ENCODE measurements at places on chromosomes 4 and X. TPM values are rescaled to one million over a fixed set of nuclear protein-coding genes. Genes with fewer than 3 reads are reported as not detected.

Gene SCML2
- 2.6 TPM for polyA plus RNA-seq

Gene NUDT10
- 11.0 TPM for polyA plus RNA-seq

Gene ARHGAP10
- 2.2 TPM for polyA plus RNA-seq

Gene IL13RA2
- 0.81 TPM for polyA plus RNA-seq

Gene TMEM47
- 9.3 TPM for polyA plus RNA-seq

Gene ZIC3
- 1.7 TPM for polyA plus RNA-seq

Gene GSX2
- polyA plus RNA-seq, result not detected

Gene CLNK
- polyA plus RNA-seq, result not detected

Gene PNMA3
- polyA plus RNA-seq, result 4.1 TPM

Gene ZBTB33
- 10.4 TPM for polyA plus RNA-seq

Gene GSPT2
- 17.6 TPM for polyA plus RNA-seq

Gene FAM236C
- polyA plus RNA-seq, result not detected

Gene PRDM8
- 0.43 TPM for polyA plus RNA-seq

Gene CDKL2
- polyA plus RNA-seq, result 30.2 TPM

Gene AGA
- 5.2 TPM for polyA plus RNA-seq

Gene LAP3
- polyA plus RNA-seq, result 60.9 TPM

Gene LUZP4
- polyA plus RNA-seq, result not detected

Gene GYPE
- 1.8 TPM for polyA plus RNA-seq
